ENCODE measurements at places on chromosomes 4 and X.

DNA sequence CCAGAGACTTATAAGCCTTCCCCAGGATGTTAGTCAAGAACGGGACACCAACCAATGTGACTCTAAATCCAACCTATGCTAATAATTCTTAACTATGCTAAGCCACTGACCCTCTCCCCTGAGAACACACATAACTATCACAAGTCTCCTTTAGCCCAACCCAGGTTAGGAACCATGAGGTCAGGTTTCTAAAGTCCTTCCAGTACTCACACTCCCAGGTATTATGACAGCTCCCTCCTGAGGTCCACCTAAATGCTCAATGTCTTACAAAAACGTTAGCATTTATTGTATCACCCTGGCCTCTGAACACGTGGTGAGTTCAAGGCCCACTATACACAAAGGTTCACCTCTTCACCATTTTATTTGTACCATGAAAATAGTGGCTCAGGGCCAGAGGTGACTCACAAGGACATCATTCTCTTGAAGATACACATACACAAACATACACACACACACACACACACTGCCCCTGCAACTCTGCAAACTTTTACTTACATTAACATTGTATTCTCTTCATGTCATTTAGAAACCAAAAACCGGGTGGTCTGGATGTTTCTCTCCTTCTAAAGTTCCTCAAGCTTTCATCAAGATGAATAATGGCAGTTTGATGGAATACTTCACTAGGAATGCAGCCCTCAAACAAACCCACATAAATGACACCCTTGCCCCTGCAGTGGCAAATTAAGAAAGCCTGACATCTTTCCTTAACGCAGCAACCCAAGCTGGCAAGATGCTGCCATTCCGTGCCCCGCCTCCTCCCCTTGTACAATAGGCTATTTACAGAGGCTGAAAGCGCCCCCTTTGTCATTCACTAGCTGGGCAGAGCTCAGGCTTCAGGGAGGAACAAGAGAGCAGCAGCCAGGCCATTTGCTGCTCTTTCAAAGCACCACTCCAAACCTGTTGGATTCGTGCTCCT lies 17.7 kb downstream of the ACSL1 start:
- DNase-seq, result no peak

- DNase-seq, result no peak
These were observed 10.6 kb downstream of the SULT1B1 start for GRCh38 chr4:69749771-69750170.

- DNase-seq, result no peak
These were observed 91.7 kb downstream of the PHOX2B start for GRCh38 chr4:41656572-41657520.

- DNase-seq, result no peak
These were observed 9.3 kb downstream of the MXD4 start for GRCh38 chr4:2252530-2253091.

DNA sequence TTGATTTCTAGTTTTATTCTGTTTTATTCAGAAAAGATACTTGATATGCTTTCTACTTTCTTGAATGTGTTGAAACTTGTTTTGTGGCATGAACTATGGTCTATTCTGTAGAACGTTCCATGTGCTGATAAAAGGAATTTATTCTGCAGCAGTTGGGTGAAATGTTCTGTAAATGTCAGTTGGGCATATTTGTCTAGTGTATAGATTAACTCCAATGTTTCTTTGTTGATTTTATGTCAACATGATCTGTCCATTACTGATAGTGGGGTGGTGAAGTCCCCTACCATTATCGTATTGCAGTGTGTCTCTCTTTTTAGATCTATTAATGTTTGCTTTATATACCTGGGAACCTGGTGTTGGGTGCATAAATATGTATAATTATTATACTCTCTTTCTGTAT lies 55.5 kb downstream of the CEP135 start:
- DNase-seq, result no peak

- DNase-seq, result no peak
These were observed 74.9 kb downstream of the NSG1 start for GRCh38 chr4:4461850-4462249.
